ENCODE measurements at places on chromosomes 1 and 21.

DNA sequence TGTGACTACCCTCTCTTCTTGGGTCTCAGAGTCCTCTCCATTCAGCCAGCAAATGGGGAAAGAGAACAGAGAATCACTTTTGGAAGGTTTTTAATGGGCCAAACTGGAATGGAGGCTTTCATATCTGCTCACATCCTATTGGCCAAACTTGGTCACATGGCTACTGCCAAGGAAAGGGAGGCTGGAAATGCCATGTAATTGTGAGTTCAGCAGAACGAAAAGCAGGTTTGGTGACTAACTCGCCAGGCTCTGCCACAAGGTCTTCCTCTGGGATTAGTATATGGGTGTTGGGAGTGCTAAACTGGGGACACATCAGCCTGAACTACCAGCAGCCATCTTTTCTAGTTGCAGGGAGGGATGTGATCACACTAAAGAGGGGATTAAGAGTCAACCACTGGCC is 19.2 kb downstream of the RD3 start:
- no peak for DNase-seq

DNA sequence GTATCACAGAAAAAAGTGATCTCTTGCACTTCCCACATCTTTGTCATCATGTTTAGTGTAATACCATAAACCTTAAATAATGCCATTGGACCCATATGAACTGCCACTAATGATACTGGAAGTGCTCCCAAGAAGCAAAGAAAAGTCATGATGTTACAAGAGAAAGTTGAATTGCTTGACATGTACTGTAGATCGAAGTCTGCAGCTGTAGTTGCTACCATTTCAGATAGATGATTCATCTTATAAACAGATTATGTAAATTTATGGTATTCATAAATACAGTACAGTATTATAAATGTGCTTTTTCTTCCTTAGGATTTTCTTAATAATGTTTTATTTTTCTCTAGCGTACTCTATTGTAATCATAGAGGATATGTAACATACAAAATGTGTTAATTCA is 30.1 kb upstream of the LAMC2 start:
- DNase-seq = no peak

GRCh38 chr1:17066361-17067068 is 12.7 kb upstream of the SDHB start:
- no peak for DNase-seq

- DNase-seq = peak; percentile 58
Observed at GRCh38 chr1:54800899-54801759, at the start of gene TTC22. TSS of gene TTC22 (minus strand) at chr1:54801323. CDS start at chr1:54801163, 160 bp downstream.
